Glomerular endothelial cell (primary cell): ENCODE measurements at places on chromosomes 5 and 9. TPM values are rescaled to one million over a fixed set of nuclear protein-coding genes. Genes with fewer than 3 reads are reported as not detected.

DNA sequence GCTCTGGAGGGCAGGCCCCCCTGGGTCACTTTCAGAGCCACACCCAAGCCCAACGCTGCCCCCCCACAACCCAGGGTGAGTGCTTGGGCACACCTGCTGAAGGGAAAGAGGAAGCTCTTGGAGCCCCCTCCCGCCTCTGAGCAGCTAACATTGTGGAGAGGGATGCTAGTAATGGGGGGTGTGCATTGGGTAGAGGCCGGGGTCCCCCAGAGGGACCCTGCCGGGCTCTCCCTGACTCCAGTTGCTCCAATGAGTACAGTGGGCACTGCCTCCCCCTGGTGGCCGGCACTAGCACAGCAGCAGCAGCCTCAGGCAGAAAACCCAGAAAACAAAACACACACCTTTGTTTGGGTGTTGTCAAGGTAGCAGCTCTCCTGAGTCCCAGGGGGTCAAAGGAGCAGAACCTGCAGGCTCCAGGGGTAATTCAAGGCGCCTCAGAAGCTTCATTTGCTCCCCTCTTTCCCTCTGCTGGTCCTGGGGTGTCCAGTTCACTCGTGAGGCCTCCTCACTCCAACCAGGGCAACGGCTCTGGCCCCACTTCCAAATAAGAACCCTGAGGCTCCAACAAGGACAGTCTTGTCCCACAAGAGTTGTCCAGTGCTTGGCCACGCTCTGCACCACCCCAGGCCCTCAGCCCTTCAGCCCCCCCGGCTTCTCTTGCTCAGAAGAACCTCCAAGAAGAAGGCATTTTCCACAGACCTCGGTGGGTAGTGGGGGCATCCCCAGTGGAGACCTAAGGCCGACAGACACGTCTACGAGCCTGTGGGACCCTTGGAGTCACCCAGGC, 16.1 kb downstream of the GBGT1 start:
- DNase-seq, result no peak

- no peak for DNase-seq
Observed at GRCh38 chr5:114634967-114635901, 273.4 kb downstream of the KCNN2 start.

DNA sequence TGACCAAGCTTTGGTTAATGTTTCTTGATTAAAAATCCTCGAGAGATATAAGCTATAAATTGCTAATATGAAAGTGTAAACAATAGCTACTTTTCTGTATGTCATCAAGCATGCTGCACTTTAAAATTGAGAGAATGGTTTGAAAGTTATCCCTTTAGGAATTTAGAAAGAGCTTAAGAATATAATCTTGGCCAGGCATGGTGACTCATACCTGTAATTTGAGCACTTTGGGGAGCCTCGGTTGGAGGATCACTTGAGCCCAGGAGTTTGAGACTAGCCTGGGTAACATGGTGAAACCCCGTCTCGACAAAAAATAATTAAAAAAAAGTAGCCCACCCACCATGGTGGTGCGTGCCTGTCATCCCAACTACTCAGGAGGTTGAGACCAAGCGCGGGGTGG, 12.2 kb upstream of the MROH2B start:
- no peak for DNase-seq

SLC9A3 gene
- total RNA-seq, result 2.2 and 3.1 TPM in 2 replicates

GRCh38 chr5:125012727-125013451, 266.4 kb upstream of the ZNF608 start:
- no peak for DNase-seq

DNA sequence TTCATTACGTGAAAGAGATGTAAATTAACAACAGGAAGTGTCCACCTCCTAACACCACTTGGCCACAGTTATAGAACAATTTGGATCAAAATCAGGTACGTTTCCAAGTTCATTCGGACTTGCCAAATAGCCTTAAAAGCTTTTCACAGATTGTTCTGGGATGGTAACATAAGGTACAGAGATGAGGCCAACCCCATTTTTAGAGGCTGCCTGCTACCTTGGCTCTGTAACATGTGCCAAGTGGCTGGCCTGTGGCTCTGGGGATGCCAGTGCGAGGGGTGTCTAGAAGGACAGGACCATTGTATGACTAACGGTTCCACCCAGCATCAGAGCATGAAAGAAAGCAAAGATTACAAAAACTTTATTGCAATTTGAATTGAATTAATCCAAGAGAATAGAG, 91.0 kb downstream of the LHFPL2 start:
- no peak for DNase-seq

DNA sequence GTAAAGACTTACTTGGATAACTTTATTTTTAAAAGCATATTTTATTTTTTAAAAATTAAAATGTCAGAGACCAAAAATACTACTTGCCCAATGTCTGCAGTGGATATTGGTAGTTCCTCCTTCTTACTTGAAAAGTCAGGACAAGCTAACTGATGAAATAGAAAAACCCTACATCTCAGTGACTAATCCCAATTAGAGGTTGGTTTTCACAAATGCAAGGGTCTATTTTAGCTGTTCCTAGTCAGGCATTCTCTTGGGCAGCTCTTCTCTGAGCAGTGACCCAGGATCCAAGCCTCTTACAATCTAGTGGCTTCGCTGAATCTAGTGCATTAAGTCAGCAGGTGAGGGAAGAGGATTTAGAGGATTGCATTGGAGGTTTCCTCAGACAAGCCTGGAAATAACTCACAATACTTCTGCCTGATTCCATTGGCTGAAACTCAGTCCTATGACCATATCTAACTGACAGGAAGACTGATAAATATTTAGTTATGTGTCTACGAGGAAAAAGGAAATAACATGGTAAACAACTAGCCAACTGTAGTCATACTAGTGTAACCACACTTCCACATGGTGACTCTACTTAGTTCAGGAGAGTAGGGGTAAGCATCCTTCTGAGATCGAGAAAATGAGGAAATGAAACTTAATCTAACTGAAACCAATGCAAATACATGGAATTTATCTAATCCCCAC, 34.2 kb upstream of the MIER3 start:
- no peak for DNase-seq

DNA sequence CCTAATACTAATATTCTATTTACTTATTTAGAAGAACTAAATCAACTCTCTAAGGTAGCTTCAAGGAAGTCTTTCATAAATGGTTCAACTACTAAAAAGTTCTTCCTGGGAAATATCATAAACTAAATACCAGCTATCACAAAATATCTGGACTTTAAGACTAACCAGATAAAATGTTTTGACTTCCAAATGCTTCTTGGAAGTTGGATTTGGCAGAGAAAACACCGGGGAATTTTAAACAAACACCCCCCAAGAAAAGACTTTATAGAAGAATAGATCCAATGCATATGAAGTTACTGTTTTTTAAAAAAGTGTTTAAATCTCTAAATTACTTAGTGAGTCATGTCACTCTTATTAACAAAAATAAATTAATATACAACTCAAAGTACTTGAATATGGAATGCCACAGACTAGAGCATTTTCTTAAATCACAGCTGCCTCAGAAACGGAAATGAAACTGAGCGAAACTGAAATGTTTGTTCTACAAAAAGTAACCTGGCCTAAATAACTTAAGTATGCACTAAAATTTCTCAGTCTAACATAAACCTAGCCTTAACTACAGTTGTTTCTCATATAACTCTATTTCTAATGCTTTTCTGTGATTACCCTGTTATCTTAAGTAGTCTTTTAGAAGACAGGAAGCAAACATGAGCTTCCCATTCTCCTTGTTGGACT, 6.8 kb downstream of the ABCA1 start:
- no peak for DNase-seq

GRCh38 chr5:22998774-22999173, 145.6 kb upstream of the CDH12 start:
- DNase-seq, result no peak

WWC1 gene
- 2.9 and 8.5 TPM in 2 replicates for total RNA-seq

GRCh38 chr5:111854186-111854585, 97.2 kb upstream of the NREP start:
- no peak for DNase-seq

GRCh38 chr5:132291026-132291425, 3.2 kb upstream of the SLC22A4 start:
- no peak for DNase-seq

PCDHGB7 gene
- 14.1 and 23.4 TPM in 2 replicates for total RNA-seq

DYNC2I2 gene
- 55.0 and 71.9 TPM in 2 replicates for total RNA-seq

PCDHGA4 gene
- total RNA-seq, result 5.7 and 9.2 TPM in 2 replicates
